Common myeloid progenitor, CD34-positive (primary cell): ENCODE measurements at places on chromosomes 16 and 17.

DNA sequence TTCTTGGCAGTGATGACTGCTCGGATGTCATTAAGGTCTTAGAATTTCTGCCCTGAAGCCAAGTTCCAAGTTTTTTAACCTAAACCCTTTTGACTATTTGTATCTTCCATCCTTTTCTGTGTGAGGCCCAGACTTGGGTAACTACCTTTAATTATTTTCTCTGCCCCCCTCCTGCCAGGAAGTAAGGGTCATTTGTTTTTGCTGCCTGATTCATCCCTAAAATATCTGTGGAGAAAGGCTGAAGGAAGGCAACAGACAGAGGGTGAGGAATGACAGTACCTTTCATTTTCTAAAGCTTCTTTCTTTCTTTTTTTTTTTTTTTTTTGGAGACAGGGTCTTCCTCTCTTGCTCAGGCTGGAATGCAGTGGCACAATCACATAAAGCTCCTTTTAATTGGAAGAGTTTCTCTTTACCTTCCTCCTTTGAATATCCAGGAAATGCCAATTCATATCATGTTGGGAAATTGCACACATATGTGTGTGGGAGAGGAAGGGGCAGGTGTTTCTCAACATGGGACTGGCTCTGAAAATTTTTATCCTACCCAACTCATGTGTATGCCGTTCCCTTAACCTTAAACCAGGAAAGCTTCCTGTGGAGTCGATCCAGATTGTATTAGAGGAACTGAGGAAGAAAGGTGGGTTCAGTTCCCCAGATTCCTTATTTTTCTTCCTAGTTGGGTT lies 957 bp downstream of the VPS25 start:
- H3K27ac ChIP-seq: peak overlapping the region; percentile 80
- H3K27me3 ChIP-seq: no peaks in the 10 kb centered on the region
- peaks cover 12% of the 10 kb centered on the region for H3K4me1 ChIP-seq
- DNase-seq: no peak

DNA sequence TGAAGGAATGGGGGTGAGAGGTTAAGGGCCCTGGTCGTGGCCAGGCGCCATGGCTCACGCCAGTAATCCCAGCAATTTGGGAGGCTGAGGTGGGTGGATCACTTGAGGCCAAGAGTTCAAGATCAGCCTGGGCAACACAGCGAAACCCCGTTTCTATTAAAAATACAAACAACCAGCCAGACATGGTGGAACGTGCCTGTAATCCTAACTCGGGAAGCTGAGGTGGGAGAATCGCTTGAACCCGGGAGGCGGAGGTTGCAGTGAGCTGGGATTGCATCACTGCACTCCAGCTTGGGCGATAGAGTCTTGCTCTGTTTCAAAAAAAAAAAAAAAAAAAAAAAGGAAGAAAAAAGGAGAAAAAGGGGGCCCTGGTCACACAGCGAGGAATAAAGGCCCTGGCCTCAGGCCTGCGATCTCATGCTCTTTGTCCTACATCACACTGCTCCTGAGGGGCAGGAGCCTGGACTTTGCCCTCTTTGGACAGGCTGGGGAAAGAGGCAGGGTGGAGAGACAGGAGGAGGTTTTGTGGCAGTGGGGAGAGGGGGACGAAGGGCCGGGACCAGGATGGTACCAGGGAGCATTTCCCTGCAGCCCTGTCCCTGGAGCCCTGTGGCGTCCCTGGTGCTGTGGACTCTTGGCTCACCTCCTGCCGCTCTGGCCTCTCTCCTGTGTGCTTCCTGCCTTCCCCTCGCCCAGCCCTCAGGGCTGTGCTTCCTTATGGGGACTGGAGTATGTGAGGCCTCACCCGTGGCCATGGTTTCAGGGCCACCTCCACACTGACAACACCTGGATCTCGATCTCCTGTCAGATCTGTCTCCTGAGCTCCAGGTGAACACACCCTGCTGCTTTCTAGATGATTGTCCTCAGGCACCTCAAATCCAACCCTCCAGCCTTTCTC lies 19.7 kb upstream of the SLC25A19 start:
- no peak for DNase-seq
- H3K36me3 ChIP-seq: no peaks in the 10 kb centered on the region
- peaks cover 33% of the 10 kb centered on the region for H3K4me1 ChIP-seq
- H3K4me3 ChIP-seq: no peak overlapping the region
- peak overlapping the region; percentile 52 for H3K27ac ChIP-seq

- no peaks in the 10 kb centered on the region for H3K36me3 ChIP-seq
- H3K27ac ChIP-seq: no peak overlapping the region
- H3K4me1 ChIP-seq: peaks cover 30% of the 10 kb centered on the region
- no peak overlapping the region for H3K4me3 ChIP-seq
These were observed 1.1 kb downstream of the RARA start for GRCh38 chr17:40309949-40310510.

DNA sequence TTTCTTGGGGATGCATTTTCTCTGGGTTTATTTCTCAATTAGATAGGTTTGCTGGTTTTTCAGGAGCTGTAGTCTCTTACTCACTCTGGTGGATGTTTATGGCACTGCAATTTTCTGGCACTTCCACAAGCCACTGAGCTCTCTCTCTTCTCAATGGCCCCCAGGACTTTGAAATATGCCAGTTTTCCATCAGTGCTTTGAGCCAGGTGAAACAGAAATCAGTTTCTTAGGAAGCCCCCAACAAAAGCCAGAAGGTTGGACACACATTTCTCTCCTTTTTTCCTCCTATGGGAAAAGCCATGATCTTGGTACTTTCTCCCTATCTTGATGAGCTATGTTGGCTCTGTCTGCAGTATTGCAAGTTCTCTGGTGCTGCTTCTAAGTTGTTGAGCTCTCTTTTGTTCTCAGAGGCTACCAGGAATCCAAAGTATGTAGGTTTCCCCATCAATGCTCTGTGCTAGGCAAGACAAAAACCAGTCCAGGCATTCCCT lies 90.7 kb upstream of the SMIM36 start:
- no peaks in the 10 kb centered on the region for H3K27me3 ChIP-seq
- DNase-seq: peak; percentile 49
- no peak overlapping the region for H3K27ac ChIP-seq

- peaks cover 5% of the 10 kb centered on the region for H3K27me3 ChIP-seq
- H3K27ac ChIP-seq: no peak overlapping the region
- H3K4me1 ChIP-seq: no peaks in the 10 kb centered on the region
- no peak overlapping the region for H3K4me3 ChIP-seq
These were observed 189.7 kb downstream of the AXIN2 start for GRCh38 chr17:65371702-65372101.

DNA sequence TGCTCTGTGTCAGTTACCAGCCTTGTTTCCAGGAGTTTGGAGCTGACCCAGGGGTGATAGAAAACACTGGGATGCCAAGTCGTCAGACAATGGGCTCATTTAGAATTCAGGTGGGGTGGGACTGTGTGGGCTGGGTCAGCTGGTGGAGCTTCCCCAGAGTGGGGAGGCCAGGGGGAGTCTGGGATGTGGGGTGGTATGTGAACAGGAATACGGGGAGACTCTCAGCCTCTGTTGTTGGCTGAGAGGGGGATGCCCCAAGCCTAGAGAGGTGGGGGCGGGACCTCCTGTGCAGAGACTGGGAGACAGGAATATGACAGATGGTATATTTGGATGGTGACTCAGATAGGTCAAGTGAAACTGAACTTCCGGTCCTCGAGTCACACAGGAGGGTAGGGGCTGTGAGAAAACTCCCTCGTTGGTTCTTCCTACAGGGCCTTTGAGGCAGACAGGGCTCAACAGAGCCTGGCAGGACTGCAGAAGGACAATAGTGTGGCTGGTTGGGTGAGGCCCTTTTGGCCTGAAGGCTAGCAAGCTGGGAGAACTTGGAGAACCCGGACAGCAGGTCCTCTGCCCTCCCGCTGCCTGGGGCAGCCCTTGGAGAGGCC lies 23.7 kb downstream of the CDH1 start:
- no peak overlapping the region for H3K27ac ChIP-seq
- H3K27me3 ChIP-seq: no peaks in the 10 kb centered on the region
- H3K36me3 ChIP-seq: no peaks in the 10 kb centered on the region
- no peaks in the 10 kb centered on the region for H3K4me1 ChIP-seq

- DNase-seq: no peak
- no peak overlapping the region for H3K4me3 ChIP-seq
- H3K27ac ChIP-seq: no peak overlapping the region
- H3K27me3 ChIP-seq: no peaks in the 10 kb centered on the region
- no peaks in the 10 kb centered on the region for H3K4me1 ChIP-seq
- H3K36me3 ChIP-seq: no peaks in the 10 kb centered on the region
These were observed 23.7 kb upstream of the WSCD1 start for GRCh38 chr17:6046431-6046830.
